Activated gamma-delta T cell treated with anti-CD3 and anti-CD28 coated beads, Interleukin-2, amount 50 U/mL, for 16 hours (primary cell): ENCODE measurements at places on chromosomes 1 and 21.

- no peak for DNase-seq
Observed at GRCh38 chr1:7586031-7586941, 184.8 kb upstream of the VAMP3 start.

DNA sequence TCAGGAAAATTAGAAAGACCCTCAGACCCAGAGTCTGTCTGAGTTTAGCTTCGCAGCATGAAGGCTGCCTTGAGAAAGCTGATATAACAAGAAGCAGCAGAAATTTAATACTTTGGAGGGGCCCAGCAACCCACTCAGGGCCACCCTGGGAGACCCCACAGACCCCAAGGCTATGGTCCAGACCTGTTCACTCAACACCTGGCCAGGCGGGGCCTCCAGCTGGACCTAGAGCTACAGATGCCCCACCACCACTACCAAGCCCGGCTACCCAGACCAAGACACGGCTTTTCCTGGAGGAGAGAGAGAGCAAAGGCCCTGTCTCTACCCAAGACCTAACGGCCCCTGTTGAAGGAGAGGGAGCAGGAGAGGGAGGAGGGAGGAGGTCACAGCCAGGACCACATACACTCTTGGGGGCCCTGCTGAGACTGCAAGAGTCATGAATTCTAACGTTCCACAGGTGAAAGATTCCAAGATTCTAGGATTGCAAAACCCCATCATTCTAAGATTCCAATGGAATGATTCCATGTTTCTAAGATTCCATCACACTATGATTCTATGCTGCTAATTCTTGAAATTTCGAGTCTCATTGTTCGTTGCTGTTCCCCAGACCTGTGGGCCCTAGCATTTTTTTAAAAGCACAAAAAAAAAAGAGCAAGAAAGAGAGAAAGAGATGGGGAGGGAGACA, 53.2 kb downstream of the LACTBL1 start:
- no peak for DNase-seq

DNA sequence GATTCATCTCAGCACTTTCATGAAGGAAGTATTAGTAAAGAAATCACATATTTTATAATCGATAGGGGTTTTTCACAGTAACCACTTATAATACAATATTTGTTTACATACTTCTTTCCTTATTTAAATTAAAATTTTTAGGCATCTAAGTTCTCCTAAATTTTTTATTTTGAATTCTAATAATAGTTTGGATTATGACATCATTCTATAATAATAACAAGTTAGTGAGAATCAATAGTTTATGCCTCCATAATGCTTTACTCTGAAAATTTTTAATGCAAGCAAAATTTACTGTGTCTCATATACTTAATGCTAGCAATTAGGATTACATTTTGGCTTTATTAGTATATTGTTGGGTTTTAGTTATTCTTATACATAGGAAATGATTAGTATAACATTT, 252.2 kb downstream of the ZP4 start:
- no peak for DNase-seq

DNA sequence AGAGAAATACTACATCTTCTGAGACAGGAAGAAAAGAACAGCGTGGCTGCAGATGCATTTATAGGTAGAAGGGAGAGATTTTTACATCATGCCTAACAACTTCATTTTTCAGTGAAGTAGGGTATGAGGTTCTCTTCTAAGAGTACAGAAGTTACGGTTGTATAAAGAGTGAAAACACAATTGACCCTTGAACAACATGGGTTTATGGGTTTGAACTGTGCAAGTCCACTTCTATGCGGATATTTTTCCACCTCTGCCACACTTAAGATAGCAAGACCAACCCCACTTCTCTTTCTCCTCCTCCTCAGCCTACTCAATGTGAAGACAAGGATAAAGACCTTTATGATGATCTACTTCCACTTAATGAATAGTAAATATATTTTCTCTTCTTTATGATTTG, 64.5 kb downstream of the RPAP2 start:
- no peak for DNase-seq

- DNase-seq = no peak
Observed at GRCh38 chr1:206606867-206607266, 5.4 kb downstream of the EIF2D start.

DNA sequence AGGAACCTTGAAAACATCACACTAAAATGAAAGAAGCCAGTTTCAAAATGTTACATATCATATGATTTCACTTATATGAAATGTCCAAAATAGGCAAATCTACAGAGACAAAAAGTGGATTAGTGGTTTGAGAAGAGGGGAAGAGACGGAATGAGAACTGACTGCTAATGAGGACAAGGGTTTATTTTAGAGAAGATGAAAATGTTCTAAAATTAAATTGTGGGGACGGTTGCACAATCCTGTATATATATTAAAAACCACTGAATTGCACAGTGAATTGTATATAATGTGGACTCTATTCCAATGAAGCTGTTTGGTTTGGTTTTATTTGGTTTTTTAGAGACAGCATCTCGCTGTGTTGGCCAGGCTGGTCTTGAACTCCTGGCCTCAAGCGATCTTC, 35.6 kb downstream of the PRPF38A start:
- no peak for DNase-seq

DNA sequence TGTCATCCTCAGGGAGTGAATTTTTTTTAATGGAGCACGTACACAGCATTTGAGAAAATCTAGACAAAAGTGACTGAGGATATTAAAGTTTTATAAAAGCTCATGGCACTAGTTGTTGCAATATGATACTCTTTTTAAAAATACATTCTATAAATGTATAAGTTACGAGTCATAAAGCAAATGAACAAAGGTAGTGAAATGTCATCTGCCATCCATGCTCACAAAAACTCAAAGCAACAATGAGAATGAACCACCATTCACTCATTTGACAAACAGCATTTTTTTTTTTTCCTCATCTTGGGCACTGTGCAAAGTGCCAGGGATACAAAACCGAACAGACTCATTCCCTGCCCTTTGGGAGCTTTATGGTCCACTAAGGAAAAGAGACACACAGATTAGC, 38.7 kb downstream of the GPR137B start:
- no peak for DNase-seq

DNA sequence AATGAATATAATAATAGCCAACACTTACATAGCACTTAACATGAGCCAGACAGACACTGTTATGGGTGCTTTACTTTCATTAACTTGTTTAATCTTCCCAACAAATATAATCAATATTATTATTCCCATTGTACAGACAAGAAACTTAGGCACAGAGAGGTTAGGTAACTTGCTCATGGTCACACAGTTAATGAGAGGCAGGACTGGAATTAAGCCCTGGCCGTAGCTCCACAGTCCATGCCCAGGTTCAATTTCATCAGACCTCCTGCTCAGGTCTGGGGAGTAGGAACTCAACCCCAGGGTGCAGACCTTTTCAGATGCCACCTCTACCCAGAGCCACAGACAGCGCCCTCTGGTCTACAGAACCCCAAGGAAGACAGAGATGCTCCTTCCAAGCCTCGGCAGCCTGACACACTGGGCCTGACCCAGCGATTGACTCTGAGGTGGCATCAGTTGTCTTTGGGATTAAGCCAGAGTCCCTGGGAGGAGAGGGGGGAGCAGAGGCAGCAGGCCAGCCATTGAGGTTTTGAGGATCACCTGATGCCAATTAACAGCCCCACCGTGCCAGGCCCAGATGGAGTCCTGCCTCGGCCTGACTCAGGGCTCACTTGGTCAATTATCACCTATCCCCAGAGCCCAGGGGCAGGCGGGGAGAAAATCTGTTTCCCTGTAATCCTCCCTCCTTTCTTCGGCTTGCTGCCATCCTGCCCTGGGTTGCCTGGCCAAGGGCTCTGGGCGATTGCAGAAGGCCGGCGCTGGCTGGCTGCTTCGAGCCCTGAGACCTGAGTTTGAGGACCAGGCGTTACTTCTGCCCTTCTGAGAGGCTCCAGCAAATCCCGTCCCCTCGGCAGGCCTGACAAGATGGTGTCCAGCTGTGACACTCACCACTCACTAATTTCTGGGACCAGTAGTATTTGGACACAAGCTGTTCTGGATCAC, 116.7 kb downstream of the LACTBL1 start:
- no peak for DNase-seq

GRCh38 chr1:76463849-76464248, 389.3 kb downstream of the ST6GALNAC3 start:
- no peak for DNase-seq

GRCh38 chr1:55888685-55889317, 673.6 kb upstream of the USP24 start:
- DNase-seq = no peak

- no peak for DNase-seq
Observed at GRCh38 chr1:172230526-172230925, 190.0 kb upstream of the C1orf105 start.

DNA sequence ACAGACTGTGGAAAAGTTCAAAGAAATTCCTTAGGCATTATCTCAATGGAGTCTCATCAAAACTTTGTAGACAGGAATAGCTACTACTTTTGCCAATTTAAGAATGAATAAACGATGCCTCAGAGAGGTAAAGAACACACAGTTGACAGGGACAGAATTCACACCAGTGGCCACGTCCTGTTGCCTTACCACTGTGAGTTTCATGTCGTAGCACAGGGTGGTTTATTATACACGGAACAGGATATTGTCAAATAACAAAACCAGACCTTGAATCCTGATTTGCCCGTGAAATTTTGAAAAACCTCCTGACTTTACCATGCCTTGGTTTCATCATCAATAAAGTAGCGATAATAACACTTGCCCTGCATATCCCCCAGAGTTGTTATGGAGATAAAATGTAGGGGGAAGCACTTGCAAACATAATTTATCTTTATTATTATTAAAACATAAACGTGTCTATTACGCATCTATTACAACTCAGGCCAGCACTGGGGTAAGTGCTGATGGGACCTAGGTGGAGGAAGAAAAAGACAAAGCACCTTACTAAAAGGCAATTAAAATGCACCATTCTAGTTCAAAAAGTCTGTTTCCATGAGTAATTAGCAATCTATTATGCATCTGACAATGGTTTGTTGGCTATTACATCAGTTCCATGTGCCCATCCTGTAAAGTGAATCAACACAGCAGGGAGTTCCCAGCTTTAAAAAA, 408.1 kb upstream of the RUNX1 start:
- no peak for DNase-seq
